Stimulated activated naive CD4-positive, alpha-beta T cell treated with Interleukin-2 at 50 U/mL for 16 hours (primary cell): ENCODE measurements at places on chromosomes 3 and 15.

DNA sequence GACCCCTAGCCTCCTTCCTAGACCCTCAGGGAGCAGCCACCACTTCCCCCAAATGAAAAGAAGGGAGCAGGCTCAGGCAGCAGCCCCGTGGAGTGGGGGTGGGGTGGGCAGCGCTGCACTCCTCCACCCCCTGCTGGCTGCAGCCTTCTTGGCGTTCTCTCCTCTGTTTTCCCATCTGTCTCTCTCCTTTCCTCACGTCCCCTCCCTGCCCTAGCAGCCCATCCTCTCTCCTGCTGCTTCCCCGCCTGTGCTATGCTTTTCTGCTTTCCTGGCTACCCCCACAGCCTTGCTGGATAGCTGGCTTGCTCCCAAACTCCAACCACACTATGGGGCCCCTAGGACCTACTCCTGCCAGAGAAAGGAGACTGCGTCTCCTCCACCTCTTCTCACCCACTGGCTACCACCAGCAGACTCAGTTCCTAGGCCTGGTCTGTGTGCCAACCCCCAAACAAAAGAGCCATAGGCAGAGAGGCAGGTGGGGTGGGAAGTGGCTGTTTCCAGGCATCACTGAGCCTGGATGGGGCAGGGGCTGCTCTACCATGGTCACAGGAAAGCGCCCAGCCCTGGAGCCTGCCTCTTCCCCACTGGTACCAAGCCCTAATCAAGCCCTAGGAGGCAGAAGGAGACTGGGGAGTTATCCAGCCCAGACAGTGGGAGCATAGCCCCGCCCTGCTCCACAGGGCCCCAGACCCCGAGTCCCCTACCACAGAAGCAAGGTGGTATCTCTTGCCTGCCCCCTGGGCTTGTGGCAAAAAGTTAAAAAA lies 3.4 kb upstream of the DISP2 start:
- no peak for DNase-seq

DNA sequence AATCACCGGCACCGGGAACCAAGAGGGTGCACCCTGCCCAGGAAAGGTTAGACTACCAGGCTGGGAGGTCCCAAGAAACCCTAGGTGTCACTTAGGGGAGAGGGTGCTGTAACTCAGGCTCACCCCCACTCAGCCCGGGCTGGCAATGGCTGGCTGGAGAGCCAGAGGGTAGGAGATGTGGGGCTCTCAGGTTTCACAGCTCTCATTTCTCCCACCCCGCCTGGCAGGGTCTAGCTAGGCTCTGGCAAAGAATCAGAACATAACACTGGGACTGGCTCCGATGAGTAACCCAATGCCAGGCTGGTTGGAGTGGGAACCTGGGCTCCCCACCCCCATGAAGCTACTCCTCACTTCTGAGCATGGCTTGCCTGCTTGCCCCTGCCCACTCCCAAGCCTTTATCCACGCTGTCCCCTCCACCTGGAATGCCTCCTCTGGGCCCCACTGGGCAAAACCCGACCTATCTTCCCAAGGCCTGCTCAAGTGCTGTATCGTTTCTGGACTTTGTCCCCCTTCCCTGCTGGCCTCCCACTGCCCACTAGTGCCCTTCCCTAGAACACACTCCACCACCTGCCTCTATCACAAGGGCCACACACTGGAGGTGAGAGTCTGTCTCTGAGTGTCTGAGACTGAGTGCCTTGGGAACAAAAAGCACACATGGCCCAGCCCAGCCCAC lies 2.0 kb downstream of the CIB2 start:
- DNase-seq: no peak

DNA sequence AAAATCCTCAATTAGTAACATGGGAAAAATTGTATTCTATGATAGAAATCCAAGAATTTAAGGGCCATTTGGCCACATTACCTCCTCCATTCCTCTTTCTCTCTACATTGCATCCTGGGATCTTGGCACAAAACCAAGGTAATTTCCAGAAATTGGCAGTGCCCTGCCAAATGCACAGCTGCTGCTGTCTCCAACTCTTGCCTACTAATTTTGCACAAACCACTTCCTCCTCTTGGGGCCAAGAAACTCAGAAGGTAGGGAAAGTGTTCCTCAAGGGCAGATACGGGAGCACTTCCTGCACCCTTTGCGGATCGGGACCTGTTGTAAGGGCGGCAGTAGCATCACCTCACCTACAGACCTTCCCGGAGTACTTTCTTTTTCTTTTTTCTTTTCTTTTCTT lies 57.8 kb downstream of the MAP3K13 start:
- DNase-seq: no peak

GRCh38 chr15:38691965-38692788 lies 127.6 kb upstream of the RASGRP1 start:
- no peak for DNase-seq

DNA sequence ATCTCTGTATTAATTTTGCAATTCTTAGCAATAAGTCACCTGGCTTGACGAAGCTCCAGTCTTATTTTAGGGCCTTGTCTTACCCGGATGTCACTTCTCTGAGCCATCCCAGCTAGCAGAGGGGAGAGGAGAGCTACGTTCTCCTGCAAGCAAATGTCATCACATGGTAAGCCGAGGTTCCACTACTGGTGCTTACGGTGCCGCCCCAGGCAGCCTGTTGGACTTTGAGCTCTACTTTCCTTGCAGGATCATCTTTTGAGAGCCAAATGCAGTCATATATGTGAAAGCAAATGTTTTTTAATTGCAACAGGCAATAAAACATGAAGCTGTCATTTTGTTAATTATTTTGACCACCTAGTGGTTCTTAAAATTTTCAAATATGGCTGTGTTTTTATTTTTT lies 140.9 kb downstream of the FAM43A start:
- no peak for DNase-seq

DNA sequence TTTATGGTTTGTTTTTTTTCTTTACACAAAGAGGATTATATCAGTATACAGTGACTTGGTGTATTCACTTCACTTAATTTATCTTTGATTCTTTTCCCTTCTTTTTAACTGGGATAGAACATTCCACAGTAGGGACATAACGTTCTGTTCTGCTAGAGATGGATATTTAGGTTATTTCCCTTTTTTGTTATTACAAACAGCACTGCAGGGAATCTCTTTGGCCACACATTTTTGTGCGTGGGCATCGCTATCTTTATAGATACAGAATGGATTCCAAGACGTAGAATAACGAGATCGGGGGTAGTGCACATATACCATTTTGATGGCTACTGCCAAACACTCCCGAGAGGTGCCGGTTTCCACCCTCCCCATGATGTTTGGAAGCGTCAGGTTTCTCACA lies 44.8 kb downstream of the PXYLP1 start:
- no peak for DNase-seq

GRCh38 chr15:37837276-37837675 lies 97.2 kb upstream of the TMCO5A start:
- DNase-seq: no peak

DNA sequence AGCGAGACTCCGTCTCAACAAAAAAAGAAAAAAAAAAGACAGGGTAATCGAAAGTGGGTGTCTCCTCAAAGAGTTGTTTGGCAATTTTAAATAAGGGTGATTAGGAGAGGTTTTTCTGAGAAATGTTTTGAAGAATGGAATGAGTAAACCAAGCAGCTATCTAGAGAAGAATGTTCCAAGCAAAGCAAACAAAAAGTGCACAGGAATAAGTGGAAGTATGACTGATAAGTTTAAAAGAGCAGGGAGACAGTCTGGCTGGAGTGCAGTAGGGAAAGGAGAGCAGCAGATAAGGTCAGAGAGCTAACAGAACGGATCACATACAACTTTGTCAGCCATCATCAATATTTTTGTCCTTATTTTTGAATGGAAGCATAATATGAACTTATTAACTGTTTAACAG lies 853.5 kb downstream of the TUSC7 start:
- no peak for DNase-seq
